Amygdala (tissue), 56 donors: ENCODE measurements at places on chromosomes 12 and 14.

GRCh38 chr14:85058150-85058549 lies 471.8 kb upstream of the FLRT2 start:
- DNase-seq, result no peak

GRCh38 chr12:102052192-102053061 lies 9.4 kb downstream of the WASHC3 start:
- DNase-seq, result no peak

GRCh38 chr12:86801439-86801838 lies 545.2 kb upstream of the MGAT4C start:
- DNase-seq, result no peak

DNA sequence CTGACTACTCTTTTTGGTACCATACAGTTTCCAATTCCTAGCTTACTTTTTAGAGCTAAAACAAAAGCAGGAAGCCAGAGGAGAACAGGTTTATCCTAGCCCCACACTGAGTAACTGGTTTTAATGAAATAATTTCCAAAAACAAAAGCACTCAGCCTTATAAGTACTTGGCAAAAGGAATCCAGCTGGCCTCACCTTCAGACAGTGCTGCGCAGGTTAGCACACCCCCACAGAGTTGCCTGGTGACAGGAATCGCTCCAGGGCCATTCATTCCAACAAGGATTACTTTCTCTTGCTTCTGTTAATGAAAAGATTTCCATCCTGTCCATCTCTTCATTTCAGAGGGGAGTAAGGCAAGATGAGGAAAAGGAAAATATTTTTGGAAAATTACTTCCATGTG lies 84.6 kb downstream of the SCFD1 start:
- DNase-seq, result no peak

GRCh38 chr14:68911594-68912227 lies 67.4 kb downstream of the ACTN1 start:
- DNase-seq, result peak; percentile 14

DNA sequence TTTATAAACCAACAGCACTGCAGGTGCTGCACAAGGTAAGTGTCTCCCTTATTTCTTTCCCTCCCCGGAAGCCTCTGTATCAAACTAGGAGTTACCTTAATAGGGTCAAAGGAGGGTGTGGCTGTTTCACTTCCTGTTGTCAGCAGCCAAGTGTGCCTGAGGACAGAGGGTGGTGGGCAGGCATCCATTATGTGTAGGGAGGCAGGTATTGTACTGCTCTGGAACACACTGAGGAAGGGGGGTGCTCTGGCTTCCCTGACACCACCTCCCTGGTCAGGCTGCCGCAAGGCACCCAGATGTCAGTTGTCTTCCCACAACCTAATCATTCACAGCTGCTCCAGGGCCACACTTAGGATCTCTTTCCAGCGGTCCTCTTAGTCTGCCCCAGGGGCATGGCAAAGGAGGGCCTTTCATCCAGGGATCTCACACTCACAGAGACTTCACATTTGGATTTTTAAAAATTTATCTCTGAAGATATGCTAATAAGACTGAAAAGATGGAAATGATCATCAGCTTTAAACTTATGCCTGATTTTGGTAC lies 132.0 kb upstream of the ARHGAP5 start:
- DNase-seq, result no peak

- no peak for DNase-seq
These were observed 5.9 kb downstream of the ITGB7 start for GRCh38 chr12:53201177-53201541.

GRCh38 chr12:51865757-51866270 lies 17.3 kb upstream of the FIGNL2 start:
- DNase-seq, result no peak

DNA sequence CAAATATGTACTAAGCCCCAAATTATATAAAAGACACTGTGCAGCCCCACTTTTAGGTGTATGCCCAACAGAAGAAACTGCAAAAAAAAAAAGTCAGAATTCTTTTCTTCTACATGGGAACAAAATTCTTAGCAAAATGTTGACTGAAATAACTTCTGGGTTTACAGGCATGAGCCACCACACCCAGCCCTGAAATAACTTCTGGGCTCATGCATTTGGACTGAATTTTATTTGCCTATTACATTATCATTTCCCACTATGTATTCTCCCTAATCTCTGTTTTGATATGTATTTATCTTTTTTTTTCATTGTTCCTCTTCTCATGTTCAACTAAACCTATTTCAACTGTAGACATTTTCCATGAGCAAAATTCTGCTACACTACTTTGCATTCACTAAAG lies 169.2 kb downstream of the GRIN2B start:
- DNase-seq, result no peak

DNA sequence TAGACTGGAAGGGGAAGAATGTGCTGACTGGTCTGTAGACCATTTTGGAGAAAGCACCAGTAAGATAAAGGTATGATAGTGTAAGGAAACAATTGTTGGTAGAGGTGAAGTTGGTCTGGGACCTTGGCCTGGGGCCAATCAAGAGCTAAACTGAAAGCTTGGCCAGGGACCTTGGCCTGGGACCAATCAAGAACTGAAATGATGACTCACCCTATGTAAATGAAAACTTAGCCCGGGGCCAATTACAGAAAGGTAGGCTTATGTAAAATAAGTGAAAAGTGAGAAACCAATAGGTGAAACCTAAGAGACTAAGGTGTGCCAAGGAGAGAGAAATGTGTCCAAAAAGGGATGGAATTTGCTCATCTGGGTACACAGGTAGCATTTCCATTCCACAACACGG lies 776.0 kb downstream of the C12orf50 start:
- DNase-seq, result no peak

GRCh38 chr12:124408822-124409517 lies 114.1 kb downstream of the RFLNA start:
- DNase-seq, result no peak

DNA sequence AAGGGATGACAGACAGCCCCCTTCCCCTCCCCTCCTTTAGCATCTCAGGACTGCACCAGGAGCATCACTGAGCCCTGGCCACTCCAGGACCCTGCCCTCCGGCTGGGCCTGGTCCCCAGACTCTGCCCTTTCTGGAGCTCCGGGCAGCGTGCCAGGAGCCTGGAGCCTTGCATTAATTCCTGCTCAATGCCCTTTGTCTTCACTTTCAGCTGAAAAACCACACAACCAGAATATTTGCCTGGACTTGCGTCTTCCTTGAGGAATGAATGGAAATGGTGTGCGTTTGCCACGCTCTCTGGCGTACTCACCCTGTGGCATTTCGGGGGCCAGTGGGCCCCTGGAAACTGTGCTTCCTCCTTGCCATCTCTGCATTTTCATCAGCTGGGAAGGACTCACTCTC lies 8.5 kb upstream of the RFLNA start:
- DNase-seq, result no peak

GRCh38 chr12:59131462-59131861 lies 211.2 kb upstream of the LRIG3 start:
- DNase-seq, result no peak

DNA sequence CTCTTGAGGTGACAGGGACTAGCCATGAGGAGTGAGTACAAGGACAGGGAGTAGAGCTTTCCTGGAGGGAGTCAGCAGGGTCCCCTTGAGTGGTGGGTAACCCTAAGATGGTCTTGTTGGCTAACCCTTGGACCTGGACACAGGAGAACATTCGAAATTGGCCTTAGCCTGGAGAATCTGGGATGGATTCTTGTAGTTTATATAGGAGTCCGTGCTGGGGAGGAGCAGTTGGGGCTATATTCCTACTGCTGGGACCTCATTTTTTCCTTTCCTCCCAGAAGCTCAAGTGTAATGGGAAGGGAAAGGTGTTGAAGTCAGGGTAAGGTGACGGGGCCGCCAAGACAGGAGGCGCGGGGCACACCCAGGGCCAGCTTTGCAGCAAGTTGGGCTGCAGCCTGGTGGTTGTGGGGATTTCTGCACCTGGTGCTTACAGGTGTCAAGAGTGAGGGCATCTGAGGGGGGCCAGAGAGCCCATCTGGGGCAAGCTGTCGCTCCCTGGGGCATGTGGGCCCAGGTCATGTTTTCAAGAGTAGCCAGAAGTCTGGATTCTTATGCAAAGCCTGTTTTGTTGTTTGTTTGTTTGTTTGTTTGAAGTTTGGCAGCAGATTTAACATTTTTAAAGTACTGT lies 5.1 kb downstream of the BCL7A start:
- DNase-seq, result no peak

DNA sequence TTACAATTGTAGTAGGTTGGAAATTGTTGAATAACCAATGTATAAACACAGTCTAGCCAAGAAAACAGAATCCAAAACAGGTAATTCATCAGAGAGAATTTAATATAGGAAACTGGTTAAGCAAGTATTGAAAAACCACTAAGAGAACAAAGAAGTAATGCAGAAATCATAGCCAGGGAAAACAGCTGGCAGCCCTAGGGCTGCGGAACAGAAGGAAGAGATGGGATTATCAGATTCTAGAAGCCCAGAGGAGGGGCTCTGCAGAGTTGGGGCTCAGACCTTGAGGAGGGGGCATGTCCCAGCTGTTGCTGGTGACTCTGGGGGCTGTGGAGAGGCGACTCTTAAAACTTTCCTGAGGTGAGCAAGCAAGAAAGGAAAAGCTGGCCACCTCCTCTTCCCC lies 49.4 kb downstream of the CD9 start:
- DNase-seq, result no peak
